ENCODE measurements at places on chromosomes 5 and 9.

DNA sequence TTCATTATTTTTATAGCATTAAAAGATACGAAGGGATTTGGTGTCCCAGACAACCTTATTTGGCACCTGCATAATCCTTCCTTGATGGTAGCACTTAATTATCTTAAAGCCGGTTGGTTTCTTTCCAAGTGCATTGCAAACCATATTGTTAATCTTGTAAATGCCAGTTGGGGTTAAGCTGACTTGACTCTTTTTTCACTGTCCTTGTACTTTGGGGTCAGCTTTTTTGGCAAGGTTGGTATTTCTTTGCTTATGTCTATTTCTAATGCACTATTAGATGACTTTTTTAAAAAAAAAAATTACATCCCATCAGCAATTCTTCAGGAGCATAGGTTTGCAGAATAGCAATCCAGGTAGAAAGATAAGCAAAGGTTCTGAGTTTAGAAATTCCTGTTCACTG is 466.8 kb upstream of the TLE4 start:
- no peak for DNase-seq

GRCh38 chr5:158421319-158421718 is 562.4 kb upstream of the CLINT1 start:
- DNase-seq, result no peak

DNA sequence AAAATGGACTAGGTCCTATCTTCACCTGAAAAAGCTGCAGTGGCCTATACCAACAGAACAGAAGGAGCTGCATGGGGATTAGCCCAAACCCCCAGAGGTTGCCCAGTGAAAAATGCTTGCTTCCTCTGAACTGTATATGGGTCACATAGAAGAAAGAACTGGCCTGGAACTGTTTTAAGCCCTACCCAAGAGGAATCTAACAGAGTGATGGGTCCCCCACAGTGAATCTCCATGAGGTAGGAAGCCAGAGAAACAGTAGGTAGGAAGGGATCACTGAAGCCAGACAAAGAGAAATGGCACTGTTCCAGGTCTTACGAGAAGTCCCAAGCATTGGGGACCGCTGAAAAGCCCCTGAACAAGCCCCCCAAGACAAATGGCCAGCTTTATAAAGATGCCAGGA is 28.8 kb upstream of the TRIM32 start:
- DNase-seq, result no peak

GRCh38 chr5:154709368-154710305 is 45.5 kb upstream of the LARP1 start:
- DNase-seq, result no peak

DNA sequence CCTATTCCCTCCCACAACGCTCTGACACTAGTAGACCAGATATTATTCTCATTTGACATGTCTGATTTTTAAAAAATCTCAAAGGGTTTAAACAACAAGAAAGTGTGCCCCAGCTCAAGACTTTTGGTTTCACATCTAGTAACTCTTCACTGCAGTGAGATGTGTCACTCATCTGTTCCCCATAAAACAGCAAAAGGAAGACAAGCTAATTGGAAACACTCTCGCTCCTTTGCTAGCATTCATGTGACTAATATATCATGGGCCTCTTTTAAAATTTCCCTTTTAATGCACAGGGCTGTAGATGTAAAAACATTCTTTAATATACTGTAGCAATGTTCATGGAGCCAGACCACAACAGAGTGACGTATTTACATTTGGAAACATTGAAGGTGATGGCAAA is 372.6 kb downstream of the ZNF608 start:
- no peak for DNase-seq

DNA sequence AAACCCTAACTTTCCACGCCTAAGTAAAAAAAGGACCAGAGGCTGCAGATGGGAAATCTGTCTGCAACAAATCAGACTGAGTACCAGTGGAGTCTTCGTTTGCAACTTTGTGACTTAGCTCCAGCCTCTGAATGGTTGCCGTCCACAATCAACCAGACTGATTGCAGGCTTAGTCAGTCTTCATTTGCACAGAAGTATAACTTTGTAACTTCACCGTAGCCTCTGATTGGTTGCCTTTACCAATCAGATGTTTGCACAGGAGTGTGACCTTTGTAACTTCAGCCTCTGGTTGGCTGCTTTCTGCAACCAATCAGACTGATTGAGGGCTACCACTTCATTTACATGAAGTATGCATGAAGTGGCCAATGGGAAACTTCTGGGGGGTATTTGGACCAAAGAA is 53.7 kb downstream of the TGFBR1 start:
- no peak for DNase-seq

DNA sequence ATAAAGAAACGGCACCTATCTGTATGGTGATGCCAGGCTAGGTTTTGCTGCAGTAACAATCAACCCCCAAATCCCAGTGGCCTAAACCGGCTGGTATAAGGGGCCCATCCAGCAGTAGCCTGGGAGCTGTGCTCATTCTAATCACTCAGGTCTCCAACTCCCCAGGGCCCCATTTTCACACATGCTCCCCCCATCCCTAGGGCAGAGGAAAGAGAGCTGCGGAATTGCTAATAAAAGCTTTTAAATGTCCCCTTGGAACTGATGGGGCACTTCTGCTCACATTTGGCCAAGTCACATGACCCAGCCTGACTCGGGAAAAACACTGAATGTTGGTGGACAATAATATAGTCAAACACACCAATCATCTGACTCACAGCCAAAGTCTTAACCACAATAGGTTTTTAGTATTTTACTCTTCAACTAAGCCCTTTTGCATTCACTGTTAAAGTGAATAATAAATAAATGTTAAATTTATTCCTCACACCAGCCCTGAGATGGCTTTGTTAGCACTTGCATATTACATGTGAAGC is 1.6 kb downstream of the FBLL1 start:
- no peak for DNase-seq

DNA sequence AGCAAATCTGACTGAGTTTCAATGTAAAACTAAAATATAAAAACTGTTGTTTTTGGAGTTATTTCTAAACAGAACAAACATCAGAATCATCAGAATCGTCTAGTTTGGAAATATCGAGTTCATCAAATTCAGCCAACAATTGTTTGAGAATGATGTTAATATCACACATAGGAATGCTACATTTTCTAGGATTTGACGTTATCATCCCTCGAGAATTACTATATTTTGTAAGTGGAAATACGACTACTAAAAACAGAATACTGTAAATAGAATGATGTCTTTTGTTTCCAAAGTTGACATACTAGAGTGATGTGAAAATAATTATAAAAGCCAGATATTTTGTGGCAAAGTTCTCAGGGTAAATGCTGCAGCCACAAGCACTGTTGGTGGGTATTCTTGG is 805.9 kb downstream of the TLE1 start:
- DNase-seq, result no peak

- no peak for DNase-seq
Observed at GRCh38 chr9:122179690-122180074, 20.0 kb downstream of the MORN5 start.

GRCh38 chr5:167903659-167904058 is 387.8 kb upstream of the WWC1 start:
- DNase-seq, result no peak

DNA sequence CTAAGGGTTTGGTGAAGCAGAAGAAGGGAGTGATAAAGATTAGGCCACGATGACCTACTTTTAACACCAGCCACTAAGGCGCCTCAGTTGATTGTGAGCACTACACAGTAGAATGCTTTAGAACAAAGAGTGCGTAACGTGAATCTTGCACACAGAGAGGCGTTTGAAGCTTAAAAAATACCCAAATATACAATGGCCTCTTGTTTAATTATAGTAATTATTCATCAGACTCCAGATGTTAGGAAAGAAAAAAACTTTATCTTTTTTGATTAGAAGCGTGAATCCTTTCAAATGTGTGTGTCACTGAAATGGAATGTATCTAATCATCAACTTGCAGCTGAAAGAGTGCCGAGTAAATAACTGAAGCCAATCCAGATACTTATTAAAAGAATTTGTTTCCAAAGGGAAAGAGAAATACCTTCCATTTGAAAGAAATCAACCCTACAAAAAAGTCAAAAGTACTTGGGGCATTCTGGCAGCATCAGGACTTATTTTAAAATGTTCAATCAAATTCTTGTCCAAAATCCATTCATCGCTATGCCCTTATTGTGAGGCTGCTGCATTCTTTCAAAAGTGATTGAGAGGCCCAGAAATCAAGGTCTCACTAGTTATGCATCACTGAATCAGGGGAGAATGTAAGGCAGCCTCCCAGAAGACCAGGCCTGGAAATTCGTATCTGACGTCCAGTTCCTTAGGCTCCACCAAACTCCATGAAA is 337.5 kb downstream of the ZNF608 start:
- no peak for DNase-seq

GRCh38 chr9:112864403-112864802 is 26.3 kb downstream of the SLC46A2 start:
- no peak for DNase-seq

DNA sequence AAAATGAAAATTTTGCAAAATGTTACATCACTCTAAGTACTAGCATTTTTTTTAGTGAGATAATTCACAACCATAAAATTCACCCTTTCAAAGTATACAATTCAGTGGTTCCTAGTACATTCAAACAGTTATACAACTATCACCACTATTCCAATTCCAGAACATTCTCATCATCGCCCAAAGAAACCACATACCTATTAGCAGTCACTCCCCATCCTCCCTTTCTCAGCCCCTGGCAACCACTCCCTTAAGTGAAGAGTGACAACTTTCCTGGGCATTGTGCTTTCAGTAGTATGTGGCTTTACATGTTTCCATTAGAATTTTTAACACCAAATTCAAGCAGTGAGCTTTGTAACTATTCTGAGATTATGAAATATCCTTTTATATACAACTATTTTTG is 81.4 kb downstream of the RASEF start:
- no peak for DNase-seq
